Activated CD8-positive, alpha-beta memory T cell treated with anti-CD3 and anti-CD28 coated beads for 48 hours (primary cell): ENCODE measurements at places on chromosomes 6 and 20.

DNA sequence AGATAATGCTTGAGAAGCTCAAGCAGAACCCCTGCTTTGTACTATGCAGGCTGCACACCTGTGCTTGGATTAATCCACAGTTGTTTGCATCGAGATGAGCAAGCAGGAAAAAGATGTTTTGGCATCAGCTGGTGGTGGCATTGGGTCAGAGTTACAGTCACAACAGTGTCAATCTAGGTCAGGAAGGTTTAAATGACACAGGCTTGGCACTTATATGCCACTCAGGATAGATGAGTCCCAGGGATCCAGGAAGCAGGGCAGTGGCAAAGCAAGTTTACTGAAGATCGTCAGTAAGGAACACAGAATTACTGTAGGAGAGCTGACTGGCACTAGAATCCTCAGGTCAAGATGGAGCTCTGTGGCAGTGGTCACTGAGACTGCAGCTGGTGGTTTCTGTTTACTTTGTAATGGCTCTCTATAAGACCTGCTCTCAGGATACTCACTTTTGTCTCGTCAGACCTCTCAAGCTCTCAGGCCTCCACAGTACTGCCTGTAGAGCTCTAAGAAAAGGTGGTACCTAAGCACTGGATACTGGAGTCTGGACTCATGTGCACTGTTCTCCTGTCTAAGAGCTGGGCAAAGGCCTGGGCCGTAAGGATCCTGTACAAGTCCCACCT is 110.1 kb upstream of the HS3ST5 start:
- DNase-seq: no peak

- DNase-seq: no peak
These were observed 508.9 kb upstream of the NOX3 start for GRCh38 chr6:155964544-155964943.

GRCh38 chr6:88048578-88048977 is 937 bp downstream of the SPACA1 start:
- no peak for DNase-seq

DNA sequence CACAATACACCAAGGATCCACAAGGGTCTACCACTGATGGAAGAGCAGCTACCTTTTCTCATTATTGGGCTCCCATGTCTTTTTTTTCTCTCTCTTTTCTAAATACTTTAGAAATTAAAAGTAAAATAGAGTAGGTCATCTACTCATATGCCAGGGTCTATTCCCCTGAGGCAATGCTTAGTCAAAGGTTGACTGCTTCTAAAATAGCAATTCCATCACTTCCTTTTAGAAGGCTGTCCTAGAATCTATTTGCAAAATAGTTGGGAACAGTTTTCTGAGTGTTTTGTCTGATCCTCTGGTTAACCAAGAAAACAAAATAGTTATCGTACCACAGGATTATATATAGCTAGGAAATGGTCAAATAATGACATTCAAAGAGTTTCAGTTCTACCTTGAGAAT is 174.1 kb downstream of the COL21A1 start:
- no peak for DNase-seq

GRCh38 chr6:114936080-114936479 is 593.3 kb upstream of the HS3ST5 start:
- DNase-seq: no peak

- no peak for DNase-seq
These were observed 7.8 kb downstream of the E2F3 start for GRCh38 chr6:20409427-20409971.

- no peak for DNase-seq
These were observed 97.2 kb upstream of the MAP7 start for GRCh38 chr6:136647363-136647852.

GRCh38 chr6:87724983-87725811 is 23.2 kb upstream of the AKIRIN2 start:
- DNase-seq: no peak

DNA sequence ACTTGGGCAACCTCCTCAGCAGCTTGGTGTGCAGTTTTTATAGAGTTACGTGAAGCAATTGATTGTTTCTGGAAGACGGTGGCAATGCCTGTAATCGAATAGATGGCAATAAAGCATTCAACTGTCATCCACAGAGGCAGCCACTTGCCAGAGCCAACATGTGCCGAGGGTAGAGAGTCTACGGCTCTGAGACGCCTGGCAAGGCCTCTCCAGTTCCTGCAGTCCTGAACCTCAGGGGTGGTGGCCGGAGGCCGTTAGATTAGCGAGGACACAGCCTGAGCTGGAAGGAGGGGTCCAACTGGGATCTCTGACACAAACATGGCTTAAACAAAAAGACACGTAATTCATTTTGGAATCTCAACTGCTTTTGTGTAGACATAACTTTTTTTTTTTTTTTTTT is 775 bp upstream of the TTLL2 start:
- DNase-seq: no peak

DNA sequence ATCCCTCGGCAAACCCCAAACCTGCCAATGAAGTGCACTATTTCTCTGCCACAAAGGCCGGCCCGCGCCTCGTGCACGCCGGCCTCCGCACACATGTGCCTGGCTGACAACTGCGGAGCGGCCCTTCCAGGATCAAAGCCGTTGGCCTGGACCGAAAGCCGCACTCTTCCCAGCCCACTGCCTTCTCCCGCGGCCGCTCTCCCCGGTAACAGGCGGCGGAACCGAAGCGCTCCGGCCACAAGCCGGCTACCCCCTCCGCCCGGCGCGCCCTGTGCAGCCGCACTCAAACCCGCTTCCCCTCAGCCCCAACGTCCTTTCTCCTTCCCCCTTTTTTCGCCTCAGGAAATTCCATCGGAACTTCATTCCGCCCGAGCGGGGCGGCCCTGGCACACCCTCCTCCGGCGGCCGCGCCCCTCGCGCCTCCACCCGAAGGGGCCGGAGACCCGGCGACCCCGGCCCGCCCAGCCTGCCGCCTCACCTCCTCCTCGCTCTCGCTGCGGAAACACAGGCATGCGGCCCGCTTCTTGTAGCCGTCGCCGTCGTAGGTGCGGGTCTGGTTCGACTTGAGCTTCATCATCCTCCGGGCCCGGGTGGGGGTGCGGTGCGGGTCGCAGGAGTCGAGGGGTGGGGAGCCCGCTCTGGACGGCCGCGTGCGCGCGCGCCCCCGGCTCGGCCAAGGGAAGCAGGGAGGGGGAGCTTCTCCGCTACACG is 528 bp downstream of the NUDT3 start:
- DNase-seq: peak; percentile 48

- no peak for DNase-seq
These were observed 105.4 kb downstream of the TSHZ2 start for GRCh38 chr20:53077373-53078205.

DNA sequence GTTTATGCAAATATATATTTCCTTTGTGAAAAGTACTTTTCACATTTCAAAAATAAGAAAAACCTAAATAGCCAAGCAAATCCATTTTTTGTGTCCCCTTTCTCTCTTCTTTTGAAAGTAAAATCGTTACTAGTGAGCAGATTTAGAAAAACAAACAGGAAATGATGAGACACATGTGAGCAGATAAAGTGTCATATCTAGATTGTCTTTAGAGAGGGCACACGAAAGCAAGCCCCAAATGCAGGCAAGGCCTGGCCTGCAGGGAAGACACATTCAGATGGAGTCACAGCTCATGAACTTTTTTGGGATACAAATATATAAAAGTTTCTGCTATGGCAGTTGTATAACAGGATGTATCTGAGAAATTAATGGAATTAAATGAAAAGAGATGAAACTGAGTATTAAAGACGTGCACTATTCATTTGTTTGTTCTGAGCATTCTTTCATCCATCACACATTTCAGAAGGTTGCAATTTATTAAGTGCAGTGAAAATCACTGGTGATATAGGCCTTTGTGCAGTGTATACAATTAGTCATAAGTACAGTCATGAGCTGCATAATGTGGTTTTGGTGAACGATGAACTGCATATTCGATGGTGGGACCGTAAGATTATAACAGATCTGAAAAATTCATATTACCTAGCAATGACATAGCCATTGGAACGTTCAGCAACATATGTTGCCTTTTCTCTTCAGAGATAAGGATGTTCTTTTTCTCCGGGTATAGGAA is 101.4 kb downstream of the PACRG start:
- DNase-seq: no peak

DNA sequence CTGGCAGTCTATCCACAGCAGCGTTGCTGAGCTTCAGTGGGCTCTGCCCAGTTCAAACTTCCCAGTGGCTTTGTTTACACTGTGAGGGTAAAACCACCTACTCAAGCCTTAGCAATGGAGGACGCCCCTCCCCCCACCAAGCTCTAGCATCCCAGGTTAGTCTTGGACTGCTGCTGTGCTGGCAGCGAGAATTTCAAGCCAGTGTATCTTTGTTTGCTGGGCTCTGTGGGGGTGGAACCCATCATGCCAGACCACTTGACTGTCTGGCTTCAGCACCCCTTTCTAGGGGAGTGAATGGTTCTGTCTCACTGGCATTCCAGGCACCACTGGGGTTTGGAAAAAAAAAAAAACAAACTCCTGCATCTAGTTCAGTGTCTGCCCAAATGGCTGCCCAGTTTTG is 249.7 kb upstream of the SYNCRIP start:
- DNase-seq: no peak

- DNase-seq: no peak
These were observed 73.5 kb upstream of the ARID1B start for GRCh38 chr6:156703719-156704118.

- DNase-seq: no peak
These were observed 59.9 kb downstream of the NUDT3 start for GRCh38 chr6:34332251-34333198.

GRCh38 chr6:87879132-87879861 is 168.3 kb upstream of the SPACA1 start:
- DNase-seq: no peak
